ENCODE measurements at places on chromosomes 2 and 18. TPM values are rescaled to one million over a fixed set of nuclear protein-coding genes. Genes with fewer than 3 reads are reported as not detected.

DNA sequence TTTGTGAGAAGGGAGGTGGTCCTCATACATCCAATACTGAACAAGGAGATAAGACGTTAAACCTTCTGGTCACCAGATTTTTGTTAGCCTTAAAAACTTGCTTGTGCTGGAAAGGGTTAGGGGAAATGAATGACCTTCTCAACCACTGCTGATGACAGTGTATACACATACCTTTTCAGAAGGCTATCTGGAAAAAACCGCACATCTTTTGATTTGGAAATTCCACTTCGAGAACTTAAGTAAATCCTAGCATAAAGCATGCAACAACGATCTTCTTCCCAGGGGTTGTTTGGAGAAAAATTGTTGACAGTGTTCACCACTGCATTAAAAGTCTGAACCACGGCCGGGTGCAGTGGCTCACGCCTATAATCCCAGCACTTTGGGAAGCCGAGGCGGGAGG is 7.6 kb downstream of the YWHAQ start:
- DNase-seq = no peak

DNA sequence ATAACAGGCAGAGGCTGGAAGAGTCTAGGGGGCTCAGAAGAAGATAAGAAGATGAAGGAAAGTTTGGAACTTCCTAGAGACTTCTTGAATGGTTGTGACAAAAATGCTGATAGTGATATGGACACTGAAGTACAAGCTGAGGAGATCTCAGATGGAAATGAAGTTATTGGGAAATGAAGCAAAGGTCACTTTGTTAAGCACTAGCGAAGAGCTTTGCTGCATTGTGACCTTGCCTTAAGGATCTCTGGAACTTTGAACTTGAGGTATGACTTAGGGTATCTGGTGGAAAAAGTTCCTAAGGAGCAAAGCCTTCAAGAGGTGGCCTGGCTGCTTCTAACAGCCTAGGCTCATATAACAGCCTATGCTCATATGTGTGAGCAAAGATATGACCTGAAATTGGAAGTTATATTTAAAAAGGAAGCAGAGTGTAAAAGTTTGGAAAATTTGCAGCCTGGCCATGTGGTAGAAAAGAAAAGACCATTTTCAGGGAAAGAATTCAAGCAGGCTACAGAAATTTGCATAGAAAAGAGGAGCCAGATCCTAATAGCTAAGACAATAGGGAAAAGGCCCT is 91.3 kb downstream of the L3MBTL4 start:
- DNase-seq = no peak

DNA sequence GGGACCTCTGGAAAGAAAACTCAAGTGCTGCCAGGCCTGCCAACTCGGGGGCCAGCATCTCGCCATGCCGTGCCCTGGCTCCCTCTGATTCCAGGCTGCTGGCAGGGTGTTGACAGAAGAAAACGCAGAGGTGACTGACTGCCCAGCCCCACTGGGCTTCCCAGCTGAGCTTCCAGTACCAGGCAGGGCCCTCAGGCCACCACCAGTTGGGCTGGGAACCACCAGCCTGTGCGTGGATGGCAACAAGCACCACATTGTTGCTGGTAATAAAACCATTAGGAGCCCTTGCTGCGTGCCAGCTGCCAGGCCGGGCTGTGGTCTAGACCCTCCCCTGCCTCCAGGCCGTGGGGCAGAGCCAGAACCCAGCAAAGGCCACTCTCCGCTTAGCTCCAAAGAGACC is 9.2 kb downstream of the DNMT3A start:
- no peak for DNase-seq

DNA sequence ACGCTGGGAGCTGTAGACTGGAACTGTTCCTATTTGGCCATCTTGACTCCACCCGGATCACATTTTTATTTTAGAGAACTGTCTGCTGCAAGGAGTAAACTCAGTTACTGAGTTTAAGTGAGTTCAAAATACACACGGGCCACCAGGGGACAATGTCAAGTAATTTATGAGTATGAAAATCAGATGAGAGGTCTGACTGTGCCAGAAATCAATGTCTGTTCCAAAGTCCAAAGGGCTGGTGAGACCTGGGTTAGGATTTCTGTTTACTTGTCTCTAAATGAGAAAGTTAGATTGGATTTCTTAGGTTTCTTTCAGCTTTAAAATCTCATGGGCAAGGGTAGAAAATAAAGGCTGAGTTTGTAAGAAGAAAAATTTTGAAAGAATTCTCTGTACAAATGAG is 465.8 kb upstream of the MEIS1 start:
- DNase-seq = no peak

DNA sequence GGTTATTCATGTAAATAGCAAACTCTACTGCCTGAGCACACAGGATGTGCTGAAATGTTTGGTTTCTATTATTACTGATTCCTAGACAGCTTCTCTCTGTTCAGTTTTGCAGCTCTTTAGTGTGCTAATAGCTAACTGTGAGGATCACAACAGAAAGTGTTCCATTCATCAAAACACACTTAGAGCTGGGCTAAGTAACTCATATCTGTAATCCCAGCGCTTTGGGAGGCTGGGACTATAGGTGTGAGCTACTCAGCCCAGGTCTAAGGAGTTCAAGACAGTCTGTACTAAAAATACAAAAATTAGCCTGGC is 63.2 kb downstream of the MOGAT1 start:
- no peak for DNase-seq

DNA sequence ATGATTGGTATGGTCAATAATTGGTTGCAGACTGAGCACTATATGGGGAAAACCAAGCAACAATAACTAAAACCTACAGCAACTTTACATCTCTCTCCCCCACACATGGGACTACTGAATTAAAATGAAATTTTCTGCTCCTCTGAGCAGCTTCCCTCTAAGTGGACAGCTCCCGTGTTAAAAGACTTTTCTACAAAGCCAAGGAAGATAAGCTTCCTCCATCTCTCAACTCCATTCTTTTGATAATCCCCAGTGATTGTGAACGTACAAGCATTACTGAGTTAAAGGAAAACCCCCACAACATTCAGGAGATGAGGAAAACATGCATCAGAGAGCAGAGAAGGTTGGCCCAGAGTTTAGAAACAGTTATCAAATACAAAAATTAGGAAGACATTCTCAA is 21.9 kb downstream of the CCBE1 start:
- no peak for DNase-seq

- no peak for DNase-seq
These were observed 626.0 kb downstream of the ADCYAP1 start for GRCh38 chr18:1530650-1531049.

DNA sequence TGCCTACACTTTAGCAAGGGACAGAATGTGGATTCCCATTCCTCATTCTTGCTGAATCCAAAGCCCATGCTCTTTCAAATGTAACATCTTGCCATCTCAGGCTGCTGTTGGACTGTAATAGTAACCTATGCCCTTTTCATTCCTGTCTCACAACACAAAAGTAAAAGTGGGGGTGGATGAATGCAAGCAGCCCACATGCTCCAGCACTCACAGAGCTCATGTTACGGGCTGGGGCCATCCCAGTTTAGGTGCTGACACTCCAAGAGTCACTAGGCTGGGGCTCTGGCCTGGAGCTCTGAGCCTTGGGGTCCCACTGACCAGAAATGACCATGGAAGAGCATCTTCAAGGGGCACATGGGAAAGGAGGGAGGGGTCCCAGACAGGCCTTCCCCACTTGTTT is 47.6 kb downstream of the CCBE1 start:
- DNase-seq = no peak

DNA sequence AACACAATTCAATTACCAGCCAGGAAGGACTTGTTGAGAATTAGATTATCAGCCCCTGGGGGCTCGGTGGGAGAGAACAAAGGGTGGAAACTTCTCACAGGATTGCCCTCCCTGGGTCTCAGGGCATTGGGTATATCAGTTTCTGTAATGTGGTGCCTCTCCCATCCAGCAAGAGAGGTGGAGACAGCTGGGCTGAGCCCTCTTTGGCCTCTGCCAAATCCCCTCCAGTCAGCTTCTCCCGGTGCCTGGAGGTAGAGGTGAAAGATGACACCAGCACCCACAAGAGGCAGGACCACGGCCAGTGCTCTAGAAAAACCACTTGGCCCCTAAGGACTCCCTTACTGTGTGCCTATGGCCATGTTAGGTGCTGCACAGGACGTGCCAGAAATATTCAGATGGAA is 179.7 kb downstream of the HAUS1 start:
- no peak for DNase-seq

- DNase-seq = peak; percentile 14
These were observed 144.9 kb downstream of the SEPTIN10 start for GRCh38 chr2:109468893-109469292.

GRCh38 chr18:54875063-54875462 is 46.8 kb downstream of the RAB27B start:
- DNase-seq = no peak

Gene GKN2
- total RNA-seq = 0.43 TPM

Gene MTHFD2
- total RNA-seq = 23.4 TPM

Gene REG3G
- total RNA-seq = not detected

Gene INHA
- total RNA-seq = not detected

Gene FKBP1B
- 16.5 TPM for total RNA-seq
